Adrenal gland (tissue), 19 donors: ENCODE measurements at places on chromosomes 2 and 18.

DNA sequence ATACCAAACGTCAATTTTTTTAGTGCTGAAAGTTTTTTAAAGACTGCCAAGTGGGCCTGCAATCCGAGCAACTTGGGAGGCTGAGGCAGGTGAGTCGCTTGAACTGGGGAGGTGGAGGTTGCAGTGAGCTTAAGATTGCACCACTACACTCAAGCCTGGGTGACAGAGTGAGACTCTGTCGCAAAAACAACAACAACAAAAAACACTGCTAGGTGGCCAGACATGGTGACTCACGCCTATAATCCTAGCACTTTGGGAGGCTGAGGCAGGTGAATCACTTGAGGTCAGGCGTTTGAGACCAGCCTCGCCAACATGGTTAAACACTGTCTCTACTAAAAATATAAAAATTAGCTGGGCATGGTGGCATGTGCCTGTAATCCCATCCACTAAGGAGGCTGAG lies 202.8 kb upstream of the COPS8 start:
- H3K27ac ChIP-seq, result no peak overlapping the region
- peaks cover 2% of the 10 kb centered on the region for H3K27me3 ChIP-seq
- H3K4me1 ChIP-seq, result no peaks in the 10 kb centered on the region
- H3K4me3 ChIP-seq, result no peak overlapping the region

DNA sequence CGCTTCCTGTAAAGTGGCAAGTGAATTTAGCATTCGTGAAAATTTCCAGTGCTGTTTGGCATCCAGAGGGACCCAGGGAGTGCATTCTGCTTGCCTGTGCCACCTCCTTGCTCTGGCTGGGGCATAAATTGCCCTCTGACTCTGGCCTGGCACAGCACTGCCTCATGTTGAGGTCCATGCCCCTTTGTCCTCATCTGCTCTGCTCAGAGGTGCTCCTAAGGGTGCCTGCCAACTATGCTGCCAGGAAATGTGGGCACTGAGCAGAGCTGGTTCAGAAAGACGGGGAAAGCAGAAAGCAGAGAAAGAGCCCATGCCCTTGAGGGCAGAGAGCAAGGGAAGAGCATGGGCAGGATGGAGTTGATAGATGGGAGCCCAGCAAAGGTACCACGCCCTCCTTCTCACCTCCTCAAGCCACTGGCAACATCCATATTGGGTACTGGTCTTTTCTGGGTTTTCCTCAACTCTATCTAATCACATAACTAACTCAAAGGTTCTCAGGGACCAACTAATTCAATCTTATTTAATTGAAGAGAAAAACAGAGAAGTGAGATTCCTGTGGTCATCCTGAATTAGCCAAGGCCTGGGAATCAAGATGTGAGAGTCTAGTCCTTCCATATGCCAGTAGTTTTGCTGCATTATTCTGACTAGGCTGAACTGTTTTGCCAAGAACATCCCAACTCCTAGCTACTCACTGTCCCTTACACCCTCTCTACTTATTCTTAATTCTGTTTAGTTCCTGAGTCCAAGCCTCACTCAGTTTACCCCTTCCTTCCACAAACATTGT lies 441.5 kb upstream of the TNP1 start:
- H3K27ac ChIP-seq, result no peak overlapping the region
- no peaks in the 10 kb centered on the region for H3K36me3 ChIP-seq
- no peak for DNase-seq
- H3K27me3 ChIP-seq, result no peaks in the 10 kb centered on the region
- no peaks in the 10 kb centered on the region for H3K4me1 ChIP-seq

- DNase-seq, result peak; percentile 0
- H3K4me3 ChIP-seq, result no peak overlapping the region
- H3K36me3 ChIP-seq, result no peaks in the 10 kb centered on the region
- peaks cover 20% of the 10 kb centered on the region for H3K27me3 ChIP-seq
- H3K27ac ChIP-seq, result no peak overlapping the region
- no peaks in the 10 kb centered on the region for H3K4me1 ChIP-seq
These were observed 4.5 kb upstream of the GAL3ST2 start for GRCh38 chr2:241772063-241772499.

DNA sequence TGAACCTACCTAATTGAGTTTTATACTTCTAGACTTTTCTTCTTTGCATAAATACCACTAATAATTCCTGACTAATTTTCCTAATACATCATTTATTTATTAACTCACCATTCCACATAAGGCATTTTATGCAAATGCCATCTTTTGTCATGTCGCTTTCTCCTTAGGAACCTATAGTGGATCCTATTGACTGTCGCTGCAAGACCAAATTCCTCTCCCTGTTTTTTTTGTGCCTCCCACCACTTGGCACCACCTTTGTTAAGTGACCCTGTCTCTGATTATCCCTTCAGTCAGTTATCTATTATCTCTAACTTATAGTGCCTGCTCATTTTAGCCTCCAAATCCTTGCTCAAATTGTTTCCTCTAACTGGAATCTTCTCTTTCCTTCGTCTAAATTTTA lies 19.5 kb downstream of the UNC80 start:
- H3K4me3 ChIP-seq, result no peak overlapping the region
- H3K4me1 ChIP-seq, result no peaks in the 10 kb centered on the region
- DNase-seq, result no peak
- no peaks in the 10 kb centered on the region for H3K36me3 ChIP-seq
- no peak overlapping the region for H3K27ac ChIP-seq

- no peak overlapping the region for H3K4me3 ChIP-seq
- no peaks in the 10 kb centered on the region for H3K4me1 ChIP-seq
- no peaks in the 10 kb centered on the region for H3K36me3 ChIP-seq
- no peak overlapping the region for H3K27ac ChIP-seq
- no peaks in the 10 kb centered on the region for H3K27me3 ChIP-seq
These were observed 242.8 kb upstream of the DOK6 start for GRCh38 chr18:69157906-69158305.

DNA sequence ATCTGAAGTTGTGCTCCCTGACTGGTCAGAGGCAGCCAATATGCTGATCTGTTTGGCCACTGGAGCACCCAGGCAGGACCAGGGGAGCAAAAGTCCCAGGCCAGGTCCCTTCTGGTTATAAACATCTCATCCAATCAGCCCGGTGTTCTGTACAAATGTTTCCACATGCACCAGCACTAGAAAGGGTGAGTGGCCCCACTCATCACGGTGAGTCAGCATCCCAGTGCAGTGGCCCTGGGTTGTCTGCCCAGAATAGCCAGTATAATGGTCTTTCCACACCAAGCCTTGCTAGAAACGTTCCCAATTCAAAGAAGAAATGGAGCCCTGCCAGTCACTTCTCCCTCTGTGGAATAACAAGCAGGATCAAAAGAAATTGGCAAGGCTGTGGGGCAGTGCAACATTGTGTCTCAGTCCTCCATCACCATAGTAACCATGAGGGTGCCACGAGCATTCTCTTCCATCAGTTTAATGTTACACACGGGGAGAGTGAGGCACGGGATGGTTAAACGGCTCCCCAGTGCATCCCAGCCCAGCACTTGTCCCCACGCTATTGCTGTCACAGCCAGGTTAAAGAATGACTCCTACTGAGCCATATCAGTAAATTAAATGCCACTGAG lies 174.9 kb downstream of the SEPTIN10 start:
- no peak overlapping the region for H3K27ac ChIP-seq
- no peaks in the 10 kb centered on the region for H3K27me3 ChIP-seq
- no peak overlapping the region for H3K4me3 ChIP-seq

DNA sequence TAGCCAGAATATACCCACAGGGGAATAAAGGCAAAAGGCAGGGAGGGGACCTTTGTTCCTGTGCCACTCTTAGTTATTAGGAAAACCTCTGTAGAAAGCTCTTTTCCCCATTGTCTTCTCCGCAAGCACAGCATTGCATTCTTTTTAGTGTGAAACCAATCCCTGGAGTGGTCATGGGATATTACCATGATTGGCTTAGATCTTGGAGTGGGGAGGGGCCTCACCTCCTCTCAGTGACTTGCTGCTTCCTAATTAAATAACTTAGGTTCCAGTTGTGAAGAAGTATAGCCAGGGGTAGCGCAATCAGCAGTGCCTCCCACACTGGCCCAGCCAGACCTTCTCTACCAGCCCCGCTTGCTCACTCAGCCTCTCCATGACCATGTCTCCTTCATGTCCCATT lies 49.9 kb upstream of the AFF3 start:
- no peak overlapping the region for H3K4me3 ChIP-seq
- H3K27me3 ChIP-seq, result no peaks in the 10 kb centered on the region
- no peaks in the 10 kb centered on the region for H3K36me3 ChIP-seq
- no peak overlapping the region for H3K27ac ChIP-seq
- peaks cover 8% of the 10 kb centered on the region for H3K4me1 ChIP-seq
- no peak for DNase-seq

GRCh38 chr2:88070055-88070454 lies 2.4 kb downstream of the SMYD1 start:
- H3K4me1 ChIP-seq, result no peaks in the 10 kb centered on the region
- H3K4me3 ChIP-seq, result no peak overlapping the region
- H3K27ac ChIP-seq, result no peak overlapping the region
